SK-N-SH treated with all-trans-retinoic acid at 6 μM for 48 hours (cell line): ENCODE measurements at places on chromosomes 11 and 22.

- no peak for ATAC-seq
These were observed 226.4 kb downstream of the ADAMTS15 start for GRCh38 chr11:130674686-130675308.

GRCh38 chr11:112965656-112966055, 4.4 kb downstream of the NCAM1 start:
- ATAC-seq = no peak

GRCh38 chr22:37636186-37636948, 3.1 kb upstream of the SH3BP1 start:
- 0 out of 3 replicates have a peak, but pooled peaks have one; percentile 4 for ATAC-seq

DNA sequence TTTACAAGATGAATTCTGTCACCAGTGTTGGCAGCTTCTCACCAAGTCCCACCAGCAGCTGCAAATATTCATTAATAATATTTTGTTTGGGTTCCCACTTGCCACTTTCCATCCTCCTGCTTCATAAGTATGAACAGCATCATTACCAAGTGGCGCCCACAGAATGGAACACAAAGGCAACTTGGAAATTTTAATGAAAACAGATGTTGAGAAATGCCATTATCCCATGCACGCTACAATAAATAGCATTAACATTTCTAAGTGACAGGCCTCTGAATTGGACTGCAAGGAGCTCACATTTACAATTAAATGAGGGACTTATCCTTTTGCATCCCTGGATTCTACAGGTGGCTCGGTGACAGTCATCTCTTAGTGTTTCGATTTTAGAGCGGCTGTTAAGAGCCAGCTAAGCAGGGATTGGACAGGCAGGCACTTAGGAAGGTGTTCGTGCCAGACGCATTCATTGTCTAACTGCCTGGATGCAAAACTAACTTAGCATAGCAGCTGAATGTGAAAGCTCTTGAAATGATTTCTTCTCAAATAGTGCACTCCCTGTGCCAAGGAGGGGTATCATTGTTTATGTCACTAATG, 170.3 kb downstream of the KIRREL3 start:
- no peak for ATAC-seq

DNA sequence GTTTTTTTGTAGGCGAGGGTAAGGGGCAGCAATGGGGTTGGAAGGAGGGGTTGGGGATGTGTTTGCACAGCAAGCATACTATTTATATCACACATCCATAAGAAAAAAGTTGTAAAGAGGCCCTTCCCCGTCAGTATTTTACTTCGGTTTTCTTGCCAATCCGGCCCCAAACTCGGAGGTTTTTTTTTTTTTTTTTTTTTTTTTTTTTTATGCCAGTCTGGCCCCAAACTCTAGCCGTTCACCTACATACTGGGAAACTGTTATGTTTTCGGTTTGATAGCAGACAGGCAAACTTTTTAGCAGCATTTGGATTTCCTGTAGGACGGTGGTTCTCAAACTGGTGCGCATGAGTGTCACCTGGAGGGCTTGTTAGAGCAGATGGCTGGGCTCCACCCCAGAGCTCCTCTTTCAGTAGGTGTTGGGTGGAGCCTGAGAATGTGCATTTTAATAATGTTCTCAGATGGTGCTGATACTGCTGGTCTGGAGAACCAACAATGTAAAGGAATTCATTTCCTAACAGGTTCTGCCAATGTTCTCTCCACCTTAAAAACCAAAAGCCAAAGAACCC, 76.5 kb upstream of the ZBED5 start:
- no peak for ATAC-seq

DNA sequence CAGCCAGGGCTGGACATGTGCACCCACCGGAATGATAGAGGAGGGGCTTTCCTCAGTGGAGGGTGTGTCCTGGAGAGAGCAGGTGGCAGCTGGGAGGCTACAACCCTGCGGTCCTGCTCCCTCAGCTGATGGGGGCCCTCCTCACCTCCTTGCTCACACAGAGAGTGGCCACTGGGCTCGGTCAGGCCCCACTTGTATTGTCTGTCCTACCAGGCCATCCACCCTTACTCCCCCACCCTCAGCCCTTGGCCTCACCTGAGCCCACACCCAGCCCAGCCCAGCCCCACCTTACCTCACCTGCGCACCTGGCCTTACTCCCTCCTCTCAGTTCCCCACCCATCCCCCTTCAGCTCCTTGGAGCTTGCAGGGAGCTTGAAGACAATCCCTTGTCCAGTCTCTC, 3.1 kb downstream of the TRPM5 start:
- ATAC-seq = no peak

DNA sequence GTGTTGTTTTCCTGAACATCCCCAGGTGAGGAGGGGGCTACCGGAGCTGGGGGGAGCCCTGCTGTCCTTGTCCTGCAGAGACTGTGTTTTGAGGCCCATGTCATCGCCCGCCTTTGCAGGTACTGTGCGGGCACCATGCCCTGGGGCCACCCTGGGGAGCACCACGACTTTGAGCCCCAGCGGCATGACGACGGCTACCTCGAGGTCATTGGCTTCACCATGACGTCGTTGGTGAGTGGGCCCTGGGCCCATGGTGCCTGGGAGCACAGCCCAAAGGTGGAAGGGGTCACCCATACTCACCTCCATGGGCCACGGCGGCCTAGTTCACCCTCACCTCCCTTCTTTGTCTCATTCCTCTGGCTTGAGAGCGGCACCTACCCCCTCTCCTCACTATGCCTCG, 6.7 kb upstream of the MDK start:
- ATAC-seq = no peak

DNA sequence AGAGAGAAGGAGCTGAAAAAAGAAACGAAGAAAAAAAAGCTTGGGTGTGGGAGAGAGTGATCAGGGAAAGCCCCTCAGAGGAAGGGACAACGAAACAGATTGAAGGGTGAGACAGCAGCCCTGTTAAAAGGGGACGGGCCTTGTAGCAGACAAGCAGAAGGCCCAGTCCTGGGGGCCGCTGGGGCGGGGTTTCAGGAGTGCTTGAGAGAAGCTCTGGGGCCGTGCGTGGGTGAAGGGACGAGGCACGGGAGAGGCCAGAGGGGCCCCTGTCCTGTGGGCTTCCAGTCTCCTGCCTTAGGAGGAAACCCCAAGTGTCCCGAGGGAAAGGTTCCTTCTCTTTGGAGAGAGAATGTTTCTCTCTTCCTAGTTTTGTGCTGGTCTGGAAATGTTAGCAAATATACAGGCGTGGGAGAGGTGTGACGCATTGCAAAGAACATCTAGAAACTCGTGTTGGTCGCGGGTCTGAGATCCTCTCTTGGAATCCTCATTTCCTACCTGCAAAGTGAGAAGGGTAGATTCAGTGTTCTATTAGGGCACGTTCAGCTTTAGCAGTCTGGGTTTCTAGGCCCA, 28.6 kb downstream of the ADAMTS15 start:
- no peak for ATAC-seq

- no peak for ATAC-seq
These were observed 44.2 kb downstream of the TRIM66 start for GRCh38 chr11:8638300-8638699.

DNA sequence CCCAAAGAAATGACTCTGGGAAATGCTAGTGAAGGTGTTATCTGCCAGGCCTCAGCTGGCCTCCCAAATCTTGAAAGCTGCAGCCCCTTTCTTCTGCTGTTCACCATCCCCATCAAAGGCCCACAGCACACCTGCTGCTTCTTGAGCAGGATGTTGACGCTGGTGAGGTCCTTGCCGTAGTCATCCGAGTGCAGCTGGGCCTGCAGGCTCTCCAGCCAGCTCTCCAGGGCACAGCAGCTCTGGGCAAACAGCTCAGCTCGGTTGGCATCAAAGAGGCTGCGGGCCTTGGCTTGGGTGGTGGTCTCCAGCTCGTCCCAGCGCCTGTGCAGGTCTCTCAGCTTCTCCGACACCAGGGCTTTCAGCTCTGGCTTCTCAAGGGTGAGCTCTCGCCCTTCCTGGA, 18.5 kb upstream of the RBM4B start:
- ATAC-seq = no peak

GRCh38 chr22:36117053-36117554, 43.5 kb downstream of the APOL3 start:
- no peak for ATAC-seq

DNA sequence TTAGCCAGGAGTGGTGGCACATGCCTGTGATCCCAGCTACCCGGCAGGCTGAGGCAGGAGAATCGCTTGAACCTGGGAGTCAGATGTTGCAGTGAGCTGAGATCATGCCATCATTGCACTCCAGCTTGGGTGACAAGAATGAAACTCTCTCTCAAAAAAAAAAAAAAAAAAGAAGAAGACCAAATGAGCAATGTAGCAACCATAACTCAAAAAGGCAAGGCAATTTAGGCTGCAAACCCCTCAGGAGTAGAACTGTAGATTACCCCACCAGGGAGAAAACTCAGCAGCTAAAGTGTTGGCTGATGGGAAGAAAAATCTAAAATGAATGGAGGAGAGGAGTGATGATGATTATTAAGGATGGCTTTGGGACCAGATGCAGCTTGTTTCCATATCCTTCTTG, 256.7 kb upstream of the UBASH3B start:
- no peak for ATAC-seq

DNA sequence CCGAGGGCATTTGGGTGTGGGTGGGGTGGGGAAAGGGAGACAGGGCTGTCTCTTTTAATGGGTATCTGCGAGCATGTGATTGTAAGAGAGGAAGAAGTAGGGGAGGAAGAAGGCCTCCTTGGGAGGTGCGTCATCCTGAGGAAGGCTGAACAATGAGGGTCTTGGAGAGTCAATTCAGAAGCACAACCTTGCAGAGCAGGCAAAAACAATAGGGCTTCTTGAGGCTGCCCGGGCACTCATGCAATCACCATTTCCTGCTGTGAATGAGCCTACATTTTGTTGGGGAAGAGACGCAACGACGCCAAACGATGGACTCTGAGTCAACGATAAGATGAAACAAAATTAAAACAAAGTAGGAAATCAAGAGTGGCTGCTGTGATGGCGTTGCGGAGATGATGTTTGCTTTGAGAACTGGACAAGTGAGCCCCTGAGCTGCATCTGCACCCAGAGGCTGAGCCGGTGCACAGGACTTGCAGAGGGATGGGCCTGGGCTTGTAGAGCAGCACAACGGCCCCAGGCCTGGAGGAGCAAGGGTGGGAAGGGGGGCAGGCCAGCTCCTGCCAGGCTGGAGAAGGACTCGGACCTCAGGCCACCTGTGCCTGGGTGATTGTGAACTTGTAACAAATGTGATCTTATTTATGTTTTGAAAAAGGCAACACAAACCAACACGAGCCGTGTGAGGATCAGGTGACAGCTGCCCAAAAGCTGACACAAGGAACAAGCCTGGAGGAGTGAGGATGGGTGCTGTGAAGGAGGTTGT, 92.3 kb upstream of the B3GAT1 start:
- ATAC-seq = no peak

- ATAC-seq = no peak
These were observed 328.2 kb downstream of the TTC28 start for GRCh38 chr22:28351476-28351875.
